Muscle of back (tissue), 13 donors: ENCODE measurements at places on chromosomes 6 and 20.
A peak's percentile ranks its signal among the peaks of the same experiment; 100 is the strongest.

DNA sequence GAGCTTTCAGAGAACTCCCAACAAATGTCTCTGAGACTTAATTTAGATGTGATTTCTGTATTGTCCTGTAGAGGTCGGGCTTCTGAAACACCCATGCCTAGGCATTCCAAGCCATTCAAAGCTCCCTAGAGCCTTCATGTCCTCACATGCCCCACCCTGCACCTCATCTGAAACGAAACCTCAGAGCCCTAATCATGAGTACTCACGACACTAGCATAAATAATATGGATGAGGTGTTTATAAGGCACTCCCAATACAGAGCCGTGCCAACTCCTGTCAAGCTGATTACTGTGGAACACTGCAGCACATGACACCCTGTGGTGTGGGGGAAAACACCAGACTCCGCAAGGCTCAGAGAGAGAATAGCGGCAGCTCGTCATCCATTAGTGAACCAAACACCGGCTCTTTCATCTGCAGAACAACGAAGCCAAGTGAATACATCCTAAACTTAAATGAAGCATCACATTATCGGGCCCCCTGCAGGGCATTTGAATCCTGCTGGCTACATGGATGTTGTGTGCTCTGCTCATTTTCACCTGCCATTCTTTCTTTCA is 83.8 kb downstream of the FNDC1 start:
- DNase-seq: no peak

- peak; percentile 64 for DNase-seq
These were observed 97.5 kb downstream of the ARMC2 start for GRCh38 chr6:108945681-108946159.

GRCh38 chr20:3661814-3662665 is 1.2 kb downstream of the GFRA4 start:
- no peak for DNase-seq

DNA sequence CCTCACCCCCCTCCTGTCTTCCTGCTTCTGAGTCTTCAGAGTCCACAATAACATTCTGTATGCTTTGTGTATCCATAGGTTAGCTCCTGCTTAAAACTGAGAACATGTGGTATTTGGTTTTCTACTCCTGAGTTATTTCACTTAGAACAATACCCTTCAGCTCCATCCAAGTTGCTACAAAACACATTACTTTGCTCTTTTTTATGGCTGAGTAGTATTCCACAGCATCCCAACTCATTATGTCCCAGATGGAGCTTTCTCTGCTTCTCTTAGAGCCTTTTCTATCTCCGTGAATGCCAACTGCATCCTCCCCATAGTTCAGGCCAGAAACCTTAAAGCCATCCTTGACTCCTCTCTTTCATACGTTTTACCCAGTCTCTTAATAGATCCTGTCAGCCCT is 55.8 kb downstream of the STMND1 start:
- no peak for DNase-seq

DNA sequence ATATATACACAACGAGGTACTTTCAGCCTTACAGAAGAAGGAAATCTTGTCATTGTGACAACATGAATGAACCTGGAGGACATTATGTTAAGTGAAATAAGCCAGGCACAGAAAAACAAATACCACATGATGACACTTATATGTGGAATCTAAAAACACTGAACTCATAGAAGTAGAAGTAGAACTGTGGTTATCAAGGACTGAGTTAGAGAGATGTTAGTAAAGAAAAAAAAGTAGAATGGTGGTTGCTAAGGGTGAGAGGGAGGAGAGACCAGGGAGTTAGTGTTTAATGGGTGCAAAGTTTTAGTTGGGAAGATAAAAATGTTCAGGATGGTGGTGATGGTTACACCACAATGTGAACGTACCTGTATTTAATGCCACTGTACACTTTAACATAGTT is 4.8 kb upstream of the STX11 start:
- DNase-seq: no peak

- DNase-seq: no peak
These were observed 989 bp downstream of the CST1 start for GRCh38 chr20:23749746-23750145.

DNA sequence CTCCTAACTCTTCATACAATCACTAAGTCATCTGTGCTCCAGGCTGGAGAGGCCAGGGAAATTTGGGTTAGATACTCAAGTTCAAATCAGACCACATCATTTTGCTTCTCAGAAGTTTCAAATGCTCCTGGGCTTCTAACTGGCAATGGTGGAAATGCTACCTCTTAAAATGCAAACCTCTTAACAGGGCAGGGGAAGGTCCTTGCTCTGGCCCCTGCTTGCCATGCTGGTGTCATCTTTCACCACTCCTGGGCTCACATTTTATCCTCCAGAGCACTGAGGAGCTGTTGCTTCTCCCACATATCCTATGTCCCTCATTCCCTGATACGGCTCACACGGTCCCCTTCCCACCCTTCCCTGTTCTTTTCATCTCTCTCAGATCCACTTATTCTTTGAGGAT is 41.8 kb upstream of the NT5E start:
- DNase-seq: no peak

GRCh38 chr6:37168811-37169495 is 999 bp upstream of the PIM1 start:
- no peak for DNase-seq

- DNase-seq: no peak
These were observed 74.1 kb upstream of the HDDC2 start for GRCh38 chr6:125375821-125376220.

- DNase-seq: no peak
These were observed 227.7 kb downstream of the MEI4 start for GRCh38 chr6:77880501-77880900.

GRCh38 chr6:38413102-38413800 is 226.5 kb downstream of the BTBD9 start:
- DNase-seq: no peak

- DNase-seq: no peak
These were observed 122.2 kb downstream of the KIF16B start for GRCh38 chr20:16451001-16451400.

DNA sequence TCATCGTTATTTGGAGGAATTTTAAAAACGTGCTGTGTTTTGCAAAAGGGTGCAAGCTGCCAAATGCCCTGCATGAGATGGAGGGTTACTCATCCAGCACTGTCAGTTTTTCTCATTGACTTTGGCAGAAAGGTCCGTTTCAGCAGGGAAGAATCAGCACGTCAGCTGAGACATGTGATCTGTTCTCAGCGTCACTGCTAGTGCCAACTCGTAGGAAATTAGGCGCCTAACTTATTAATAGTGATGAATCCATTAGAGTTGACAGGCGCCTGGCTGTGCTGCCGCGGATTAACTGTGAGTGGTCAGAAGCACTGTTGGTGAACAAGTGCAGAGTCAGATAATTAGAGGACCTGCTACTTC is 175.5 kb upstream of the FOXQ1 start:
- peak; percentile 27 for DNase-seq

DNA sequence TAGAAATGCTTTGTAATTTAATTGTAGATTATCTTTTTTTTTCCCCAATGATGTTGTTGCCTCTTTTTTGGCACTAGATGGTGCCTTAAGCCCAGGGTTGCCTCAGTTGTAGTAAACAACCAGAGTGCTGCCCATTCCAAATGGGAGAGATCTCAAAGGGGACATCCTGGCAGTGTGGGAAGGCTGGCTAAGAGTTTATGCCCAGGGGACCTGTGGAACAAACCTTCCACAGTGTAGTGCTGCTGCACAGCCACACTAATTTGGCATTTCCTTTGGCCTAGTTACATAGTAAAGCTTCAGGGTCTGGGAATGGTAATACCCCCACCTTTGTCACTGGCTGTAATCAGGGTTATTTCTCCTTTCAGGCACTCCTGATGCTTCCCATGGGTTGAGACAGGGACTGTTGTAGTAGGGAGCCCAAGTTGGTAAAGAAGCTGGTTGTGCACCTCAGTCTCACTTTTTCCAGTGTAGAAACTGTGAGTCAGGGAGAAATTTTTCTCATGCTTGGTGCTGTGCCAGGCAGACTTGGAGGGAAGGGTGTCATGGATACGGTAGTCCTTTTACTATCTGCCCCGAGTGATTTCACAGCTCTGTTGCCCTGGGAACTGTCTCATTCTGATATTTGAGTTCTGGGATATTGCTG is 177.8 kb upstream of the ECI2 start:
- DNase-seq: peak; percentile 17

GRCh38 chr20:12764053-12764452 is 244.7 kb upstream of the SPTLC3 start:
- DNase-seq: no peak

- peak; percentile 42 for DNase-seq
These were observed 168.4 kb upstream of the TNFAIP3 start for GRCh38 chr6:137698636-137699030.

DNA sequence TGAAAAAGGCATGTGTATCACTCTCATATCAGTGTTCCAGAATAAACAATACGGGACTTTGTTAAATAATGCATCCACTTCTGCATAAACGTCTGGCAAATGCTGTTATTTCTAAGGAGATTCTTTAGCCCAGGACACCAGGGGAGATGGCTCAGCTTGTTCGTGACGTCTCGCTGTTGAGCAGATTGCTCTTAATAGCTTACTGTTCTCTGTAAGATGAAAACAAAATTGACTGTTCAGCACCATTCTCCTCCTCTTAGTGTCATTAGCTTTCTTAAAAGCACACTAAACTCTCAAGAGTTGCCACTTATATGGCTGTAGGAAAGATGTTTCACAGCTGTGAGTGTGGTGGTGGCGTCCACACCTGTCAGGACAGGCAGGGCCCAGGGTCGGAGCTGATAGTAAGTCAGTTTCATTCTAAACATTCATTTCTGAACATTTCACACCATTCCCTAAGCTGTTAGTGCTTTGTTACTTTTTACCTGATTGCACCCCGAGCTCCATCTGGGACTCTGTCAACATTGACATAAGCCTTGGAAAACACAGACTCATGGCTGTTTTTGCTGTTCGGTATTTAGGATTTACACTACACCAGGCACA is 132.1 kb downstream of the ZDHHC14 start:
- DNase-seq: no peak

DNA sequence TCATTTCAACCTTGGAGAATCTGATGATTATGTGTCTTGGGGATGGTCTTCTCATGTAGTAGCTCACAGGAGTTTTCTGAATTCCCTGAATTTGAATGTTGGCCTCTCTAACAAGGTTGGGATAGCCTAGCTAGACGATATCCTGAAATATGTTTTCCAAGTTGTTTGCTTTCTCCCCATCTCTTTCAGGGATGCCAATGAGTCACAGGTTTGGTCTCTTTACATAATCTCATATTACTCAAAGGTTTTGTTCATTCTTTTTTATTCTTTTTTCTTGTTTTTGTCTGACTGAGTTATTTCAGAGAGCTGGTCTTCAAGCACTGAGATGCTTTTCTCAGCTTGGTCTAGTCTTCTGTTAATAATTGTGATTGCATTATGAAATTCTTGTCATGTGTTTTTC is 42.7 kb upstream of the COL9A1 start:
- DNase-seq: no peak

- no peak for DNase-seq
These were observed 12.8 kb downstream of the ADNP start for GRCh38 chr20:50918403-50918802.

GRCh38 chr20:10659651-10660601 is 13.9 kb downstream of the JAG1 start:
- DNase-seq: no peak

GRCh38 chr6:168231393-168231957 is 88.1 kb downstream of the DACT2 start:
- DNase-seq: peak; percentile 43

DNA sequence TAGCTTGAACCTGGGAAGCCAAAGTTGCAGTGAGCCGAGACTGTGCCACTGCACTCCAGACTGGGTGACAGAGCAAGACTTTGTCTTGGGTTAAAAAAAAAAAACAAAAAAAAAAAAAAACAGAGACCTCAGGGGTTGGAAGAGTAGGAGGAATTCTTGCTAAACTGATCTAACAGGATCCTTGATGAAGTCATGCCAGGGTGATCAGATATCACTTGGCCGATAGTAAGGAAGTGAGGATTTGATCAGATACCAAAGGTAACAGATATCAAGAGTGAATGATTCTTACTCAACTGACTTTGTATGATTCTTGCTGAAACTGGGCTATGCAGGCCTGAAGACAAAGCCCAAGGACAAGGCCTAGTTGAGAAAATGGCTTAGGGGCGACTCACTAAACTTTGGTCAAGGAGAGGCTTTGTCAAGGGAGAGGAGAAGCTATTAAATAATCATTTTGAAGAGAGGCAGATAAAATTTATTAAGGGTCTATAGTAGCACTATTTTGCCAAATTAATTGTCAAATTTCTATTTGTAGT is 624.7 kb downstream of the UTRN start:
- DNase-seq: no peak

GRCh38 chr6:138286698-138287097 is 68.4 kb upstream of the PBOV1 start:
- DNase-seq: no peak

DNA sequence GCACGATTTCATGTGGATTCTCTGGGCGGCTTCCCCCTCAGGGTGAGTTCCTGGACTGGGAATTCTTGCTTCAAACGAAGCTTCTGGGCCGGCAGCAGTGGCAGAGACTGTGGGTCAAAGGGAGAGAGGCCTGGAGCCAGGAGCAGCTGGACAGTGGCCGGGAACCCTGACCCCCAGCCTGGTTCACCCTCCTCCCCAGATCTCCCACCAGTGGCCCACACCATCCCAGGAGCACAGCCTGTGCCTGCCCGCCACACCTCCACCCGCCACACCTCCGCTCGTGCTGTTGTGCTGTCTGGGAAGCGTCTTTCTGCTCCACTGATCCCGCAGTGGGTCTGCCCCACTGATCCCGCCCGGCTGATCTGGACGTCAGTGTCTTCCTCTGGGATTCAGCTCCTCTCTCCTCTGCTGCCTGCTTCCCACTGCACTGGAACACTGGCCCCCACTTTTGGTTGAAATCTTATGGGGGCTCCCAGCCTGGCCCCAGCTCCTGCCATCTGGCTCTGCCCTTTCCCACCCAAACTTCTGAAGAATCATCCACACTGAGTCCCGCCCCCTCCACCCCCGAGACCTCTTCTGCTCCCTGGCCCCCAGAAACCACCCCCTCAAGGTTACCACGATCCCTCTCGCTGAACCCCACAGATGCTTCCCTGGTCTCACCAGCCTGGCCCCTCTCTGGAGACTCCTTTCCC is 9.8 kb downstream of the ZBP1 start:
- DNase-seq: no peak

- no peak for DNase-seq
These were observed 206.8 kb upstream of the PLCB4 start for GRCh38 chr20:8862092-8862491.

DNA sequence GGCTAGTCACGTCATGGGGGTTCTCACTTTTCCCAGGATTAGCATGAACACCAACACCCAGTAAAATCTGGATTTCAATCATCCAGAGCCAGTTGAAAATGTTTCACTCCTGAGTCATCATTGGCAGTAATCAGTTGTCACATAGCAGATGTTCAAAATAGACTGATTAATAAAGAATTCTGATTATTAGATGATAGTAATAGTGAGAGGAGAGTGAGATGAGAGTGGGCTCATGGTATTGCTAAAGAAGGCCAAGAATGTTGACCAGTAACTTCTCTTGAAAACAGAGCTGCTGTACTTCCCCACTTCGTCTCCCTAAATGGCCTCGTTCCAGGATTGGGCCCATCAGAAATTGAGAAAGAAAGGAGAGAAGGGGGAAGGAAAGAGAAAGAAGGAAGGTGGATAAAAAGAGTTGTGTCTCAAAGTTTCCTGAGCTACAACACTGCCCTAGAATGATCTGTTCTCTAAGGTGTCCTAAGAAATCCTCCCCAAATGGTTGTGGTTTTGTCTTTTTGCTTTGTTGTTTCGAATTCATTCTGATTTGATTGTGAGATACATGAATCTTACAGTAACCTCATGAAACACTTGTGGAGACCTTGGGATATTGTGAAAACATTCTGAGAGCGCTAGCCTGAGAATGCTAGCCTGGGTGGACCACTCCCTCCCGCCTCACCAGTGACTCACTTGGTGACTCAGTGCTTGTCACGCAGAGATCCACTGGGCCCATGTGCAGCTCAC is 502.2 kb upstream of the JARID2 start:
- no peak for DNase-seq

- no peak for DNase-seq
These were observed 14.8 kb downstream of the AKAP12 start for GRCh38 chr6:151254451-151255081.
